Spinal cord (tissue), 10 donors: ENCODE measurements at places on chromosomes 2 and 18. TPM values are rescaled to one million over a fixed set of nuclear protein-coding genes. Genes with fewer than 3 reads are reported as not detected.

- DNase-seq: no peak
Observed at GRCh38 chr2:32453242-32454062, 96.6 kb downstream of the BIRC6 start.

FAP gene
- 11.4 TPM for polyA plus RNA-seq

- DNase-seq: no peak
Observed at GRCh38 chr18:7758764-7759163, 191.6 kb downstream of the PTPRM start.

DNA sequence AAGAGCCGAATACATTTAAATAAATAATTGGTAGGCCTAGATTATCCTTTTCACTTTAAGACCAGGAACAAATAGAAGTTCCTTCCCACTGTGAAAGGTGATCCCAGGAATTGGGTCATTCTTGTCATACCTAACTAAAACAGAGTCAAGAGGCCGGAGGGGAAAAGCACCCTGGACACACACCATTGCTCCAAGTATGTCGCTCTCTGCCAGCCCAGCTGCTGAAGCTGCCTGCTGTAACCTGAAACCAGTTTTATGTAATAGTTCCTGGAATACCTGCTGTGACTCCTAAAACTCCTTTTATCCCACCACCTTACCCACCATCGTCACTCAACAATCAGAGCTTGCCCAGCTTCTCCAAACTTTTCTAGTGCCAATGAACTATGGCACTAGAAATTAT lies 217.1 kb downstream of the PTPRM start:
- DNase-seq: no peak

RIT2 gene
- polyA plus RNA-seq: 26.4 TPM

DNA sequence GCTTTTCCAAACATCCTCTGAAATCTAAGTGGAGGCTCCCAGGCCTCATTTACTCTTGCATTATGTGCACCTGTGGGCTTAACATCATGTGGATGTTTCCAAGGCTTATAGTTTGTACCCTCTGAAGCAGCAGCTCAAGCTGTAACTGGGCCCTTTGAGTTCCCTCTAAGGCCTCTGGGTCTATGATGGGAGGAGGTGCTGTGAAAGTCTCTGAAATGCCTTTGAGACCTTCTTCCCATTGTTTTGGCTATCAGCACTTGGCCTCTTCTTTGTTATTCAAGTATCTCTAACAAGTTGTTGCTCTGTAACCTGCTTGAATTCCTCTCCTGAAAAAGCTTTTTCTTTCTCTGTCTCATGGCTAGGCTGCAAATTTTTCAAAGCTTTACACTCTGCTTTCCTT lies 58.1 kb upstream of the MYT1L start:
- no peak for DNase-seq

HADHB gene
- 92.5 TPM for polyA plus RNA-seq

- no peak for DNase-seq
Observed at GRCh38 chr18:62759704-62760402, 44.5 kb downstream of the PHLPP1 start.

LOXHD1 gene
- 0.14 TPM for polyA plus RNA-seq

GRCh38 chr2:231038483-231039293 lies 1.4 kb downstream of the C2orf72 start:
- DNase-seq: no peak
